ENCODE measurements at places on chromosomes 11 and 22.

DNA sequence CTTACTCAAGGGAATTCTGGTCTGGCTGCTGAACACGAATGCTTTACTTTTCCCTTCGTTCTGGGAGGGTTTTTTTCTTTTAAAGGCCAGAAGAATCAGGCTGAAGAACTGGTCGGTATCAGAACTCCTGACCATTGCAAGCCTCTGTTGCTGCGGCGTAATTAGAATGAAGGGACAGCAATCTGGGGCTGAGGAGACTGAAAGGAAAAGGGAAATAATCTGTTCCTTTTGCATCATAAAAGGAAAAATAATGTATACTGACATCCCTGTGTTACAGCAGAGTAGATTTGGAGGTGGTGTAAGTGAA lies 670 bp downstream of the SC5D start:
- no peak for DNase-seq

DNA sequence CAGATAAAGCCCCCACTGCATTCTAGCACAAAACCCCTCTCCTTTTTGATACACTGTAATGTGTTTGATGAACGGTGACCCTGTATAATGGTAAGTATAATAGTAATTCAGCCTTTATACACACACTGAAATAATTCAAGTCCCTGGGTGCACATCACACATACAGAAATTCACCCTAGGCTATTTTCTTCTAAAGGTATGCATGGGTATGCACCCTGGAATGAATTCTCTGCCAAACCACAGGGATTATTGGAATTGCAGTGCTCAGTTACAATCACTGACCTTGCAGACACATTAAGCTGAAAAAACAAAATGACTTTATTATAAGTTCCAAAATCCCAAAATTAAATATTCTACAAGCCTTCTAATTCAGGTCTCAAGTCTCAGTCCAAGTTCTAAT lies 245.9 kb upstream of the FAT3 start:
- no peak for DNase-seq

- DNase-seq = no peak
These were observed 145.5 kb downstream of the ST3GAL4 start for GRCh38 chr11:126500981-126501380.

DNA sequence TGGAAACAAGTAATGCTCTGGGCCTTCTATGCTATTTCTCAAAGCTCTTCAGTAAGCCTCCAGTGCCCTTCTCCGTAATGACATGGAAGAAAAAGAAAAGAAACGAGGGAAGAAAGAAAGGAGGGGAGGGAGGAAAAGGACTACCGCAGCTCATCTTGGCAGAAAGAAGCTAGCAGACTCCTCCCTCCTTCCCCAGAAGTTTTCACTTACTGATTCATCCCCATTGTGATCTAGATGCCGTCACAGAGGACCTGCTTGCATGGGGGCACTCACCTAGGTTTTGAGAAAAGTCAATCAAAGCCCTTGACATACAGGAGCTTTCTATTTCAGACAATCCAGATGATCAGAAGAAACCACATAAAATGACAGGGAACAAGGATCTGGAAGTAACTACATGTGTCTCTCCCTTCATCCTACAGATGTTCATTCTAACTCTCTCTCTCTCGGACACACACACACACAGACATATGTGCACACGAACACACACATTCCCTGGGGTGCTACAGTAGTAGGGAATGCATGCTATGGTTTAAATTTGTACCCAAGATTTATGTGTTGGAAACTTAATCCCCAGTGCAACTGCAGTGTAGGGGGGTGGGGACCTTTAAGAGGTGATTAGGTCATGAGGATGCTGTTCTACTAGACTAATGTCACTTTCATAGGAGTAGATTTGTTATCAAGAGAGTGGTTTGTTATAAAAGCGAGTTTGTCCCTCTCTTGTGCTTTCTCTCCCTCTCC lies 37.6 kb upstream of the RCN1 start:
- DNase-seq = no peak

GRCh38 chr11:11789735-11790369 lies 51.9 kb upstream of the USP47 start:
- DNase-seq = no peak

DNA sequence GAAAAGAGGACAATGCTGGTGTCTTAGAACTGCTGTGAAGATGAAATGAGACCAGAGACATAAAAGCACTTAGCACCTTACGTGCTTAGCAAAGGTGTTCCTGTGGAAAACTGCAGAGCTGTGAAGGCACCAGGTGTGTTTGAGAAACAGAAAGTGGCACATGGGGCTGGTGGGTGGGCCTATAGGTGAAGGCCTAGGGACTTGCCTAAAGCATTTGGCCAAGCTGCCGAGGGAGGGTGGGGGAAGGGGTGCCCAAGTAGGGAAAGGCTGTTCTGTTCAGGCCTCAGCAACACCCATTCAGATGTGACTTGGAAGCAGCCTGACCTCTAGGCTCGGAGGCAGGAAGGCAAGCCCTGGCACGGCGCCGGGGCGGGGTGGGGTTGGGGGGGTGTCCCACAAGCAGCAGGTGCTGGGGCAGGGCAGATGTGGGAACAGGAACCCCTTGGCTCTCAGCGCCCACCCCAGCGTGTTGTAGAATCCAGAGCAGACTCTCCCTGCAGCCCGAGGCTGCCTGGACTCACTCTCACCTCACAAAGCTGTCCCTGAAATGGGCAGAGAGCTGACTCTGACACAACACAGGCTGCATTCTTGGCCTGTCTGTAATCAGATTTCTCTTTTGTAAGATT lies 366.7 kb upstream of the NARS2 start:
- no peak for DNase-seq

- no peak for DNase-seq
These were observed 106.8 kb downstream of the VPREB1 start for GRCh38 chr22:22351366-22351765.
